ENCODE measurements at places on chromosomes 1 and 21.

- DNase-seq: peak; percentile 89
These were observed 78.1 kb downstream of the IER5 start for GRCh38 chr1:181166377-181167196.

DNA sequence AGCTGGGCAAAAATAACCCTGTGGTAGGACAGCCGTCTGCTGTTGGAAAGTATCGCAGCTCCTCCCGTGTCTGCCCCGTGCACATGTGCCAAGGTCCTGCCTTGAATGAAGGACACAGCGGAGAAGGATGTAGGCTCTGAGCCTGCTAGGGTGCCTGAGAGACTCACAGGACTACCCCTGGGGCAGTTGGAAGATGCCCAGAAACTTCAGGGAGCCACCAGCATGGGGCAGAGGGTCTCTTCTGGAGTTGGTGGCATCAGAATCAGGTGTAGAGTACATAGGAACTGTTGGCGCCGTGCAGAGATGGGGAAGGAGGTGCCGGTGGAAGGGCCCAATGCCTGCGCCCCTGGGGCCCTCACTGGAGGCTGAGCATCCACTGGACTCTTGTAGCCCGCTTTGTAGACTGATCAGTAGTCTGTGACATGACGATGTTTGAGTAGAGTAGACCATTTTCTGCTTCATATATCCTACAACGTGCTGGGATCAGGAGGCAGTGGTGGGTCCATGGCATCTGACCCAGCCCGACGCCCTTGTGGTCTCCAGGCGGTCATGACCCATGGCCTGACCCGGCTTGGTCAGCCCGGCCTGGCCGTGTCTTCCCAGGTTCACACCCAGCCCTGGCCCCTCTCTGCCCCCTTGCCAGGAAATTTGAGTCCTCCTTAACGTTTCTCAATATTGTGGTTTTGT, 5.3 kb upstream of the C1orf174 start:
- DNase-seq: no peak

DNA sequence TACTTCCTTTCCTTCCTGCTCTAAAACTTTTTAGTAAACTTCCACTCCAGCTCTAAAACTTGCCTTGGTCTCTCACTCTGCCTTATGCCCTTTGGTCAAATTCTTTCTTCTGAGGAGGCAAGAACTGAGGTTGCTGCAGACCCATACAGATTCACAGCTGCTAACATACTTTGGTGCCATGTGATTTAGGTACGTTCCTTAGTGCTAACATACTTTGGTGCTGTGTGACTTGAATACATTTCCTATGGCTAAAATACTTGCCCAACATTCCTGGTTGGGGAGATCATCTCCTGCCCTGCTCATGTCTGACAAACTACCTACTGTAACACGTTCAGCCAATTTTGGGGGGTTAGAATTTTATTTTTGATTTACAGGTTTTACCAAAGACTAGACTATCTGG, 6.8 kb upstream of the ZBTB40 start:
- DNase-seq: no peak

- DNase-seq: peak; percentile 91
These were observed 70.3 kb upstream of the TINAGL1 start for GRCh38 chr1:31505911-31506497.

GRCh38 chr1:58862728-58863385, 79.0 kb upstream of the JUN start:
- no peak for DNase-seq

- no peak for DNase-seq
These were observed 180.6 kb upstream of the PALMD start for GRCh38 chr1:99465176-99465900.

- no peak for DNase-seq
These were observed 70.5 kb upstream of the NGF start for GRCh38 chr1:115408533-115408932.

GRCh38 chr1:169914531-169914930, 20.8 kb upstream of the SCYL3 start:
- DNase-seq: no peak

- DNase-seq: no peak
These were observed 14.3 kb downstream of the S100A11 start for GRCh38 chr1:152022474-152022873.

DNA sequence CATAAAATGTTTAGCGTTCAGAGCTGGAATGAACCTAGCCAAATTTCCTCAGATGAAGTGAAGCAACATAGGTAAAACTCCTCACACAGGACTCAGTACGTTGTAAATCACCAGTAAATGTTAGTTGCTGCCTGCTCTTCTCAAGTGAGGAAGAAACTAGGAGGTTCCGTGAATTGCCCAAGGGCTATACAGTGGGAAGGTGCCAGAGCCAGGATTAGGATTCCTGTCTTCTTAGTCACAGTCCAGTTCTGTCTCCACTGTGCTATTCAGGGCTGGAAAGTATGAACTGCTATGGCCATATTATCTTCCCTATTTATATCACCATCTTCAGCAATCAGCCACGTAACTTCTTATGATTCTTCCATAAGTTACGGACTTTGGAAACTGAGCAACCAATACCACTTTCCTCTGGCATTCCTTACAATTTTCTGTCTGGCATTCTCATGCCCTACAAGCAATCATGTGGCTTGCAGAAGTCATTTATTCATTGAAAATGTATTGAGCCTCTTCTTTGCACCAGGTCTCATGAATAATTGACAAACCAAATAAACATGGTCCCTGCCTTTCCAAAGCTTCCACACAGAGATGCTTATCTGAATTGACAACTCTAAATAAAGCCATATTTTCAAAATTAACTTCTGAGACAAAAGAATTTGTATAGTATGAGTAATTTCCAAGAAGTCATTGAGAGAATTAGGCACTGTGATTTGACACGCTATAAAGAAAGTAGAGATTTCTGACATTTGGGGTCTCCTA, 271.6 kb upstream of the SGIP1 start:
- DNase-seq: no peak

DNA sequence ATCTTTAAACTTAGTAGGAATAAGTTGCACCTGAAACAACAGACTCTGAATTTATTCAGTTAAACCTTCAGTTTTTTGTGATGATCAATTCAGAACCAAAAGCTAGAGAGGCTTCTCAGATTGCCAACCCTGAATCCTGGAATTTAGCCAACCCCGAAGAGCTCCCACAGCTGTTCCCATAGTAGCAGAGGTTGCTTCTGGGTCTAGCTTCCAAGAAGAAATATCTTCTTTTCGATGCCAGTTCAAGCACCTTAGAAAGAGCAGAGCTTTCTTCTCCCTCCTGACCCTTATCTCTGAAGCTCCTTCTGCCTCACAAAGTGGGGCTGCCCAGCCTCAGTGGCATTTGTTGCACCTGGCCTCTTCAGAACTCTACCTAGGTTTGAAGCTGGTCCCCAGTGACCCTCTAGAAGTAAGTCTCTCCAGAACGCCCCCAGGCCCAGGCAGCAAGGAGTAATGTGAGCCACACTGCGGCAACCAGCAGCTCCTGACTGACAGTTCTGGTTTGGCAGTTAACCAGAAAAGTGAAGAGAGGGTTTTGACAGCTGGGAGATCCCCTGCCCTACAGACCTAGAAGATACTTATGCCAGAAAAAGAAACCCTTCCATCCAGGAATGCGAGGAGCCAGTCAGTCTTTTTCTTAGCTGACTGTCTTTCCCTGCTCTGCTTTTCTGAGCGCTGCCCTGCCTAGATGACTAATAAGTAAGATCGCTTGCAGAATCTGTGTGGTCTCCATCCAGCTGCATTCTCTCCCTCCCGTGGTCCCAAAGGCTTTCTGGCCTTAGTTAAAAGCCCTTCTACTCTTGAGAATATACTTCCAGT, 165.9 kb downstream of the ADGRL4 start:
- peak; percentile 50 for DNase-seq

DNA sequence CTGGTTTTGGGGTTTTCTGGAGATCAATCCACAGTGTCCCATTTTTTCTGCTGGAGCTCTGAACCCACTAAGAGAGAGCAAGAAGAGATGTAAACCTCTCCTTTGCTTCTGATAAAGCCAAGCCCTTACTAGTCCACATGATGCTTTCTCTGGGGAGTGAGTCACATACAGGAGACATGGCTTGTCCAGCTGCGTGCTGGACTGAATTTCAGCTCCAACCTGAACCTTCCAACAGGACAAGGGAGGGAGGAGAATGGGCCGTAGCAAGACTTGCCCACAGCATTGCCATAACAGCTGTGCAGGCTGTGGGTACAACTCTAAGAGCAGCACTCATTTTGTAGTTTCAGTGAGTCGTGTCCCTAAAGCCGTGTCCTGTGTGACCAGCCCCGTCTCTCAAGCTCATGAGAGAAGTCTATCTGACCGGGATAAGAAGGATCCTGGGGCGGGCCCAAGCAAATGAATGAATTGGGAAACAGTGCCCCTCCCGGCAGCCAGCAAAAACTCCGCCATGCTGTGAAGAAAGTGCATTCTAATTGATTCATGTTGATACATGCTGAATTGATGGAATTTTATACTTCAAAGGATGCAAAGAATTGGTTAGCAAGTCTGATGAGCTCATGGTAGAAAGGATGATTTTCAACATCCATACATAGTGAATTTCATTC, 195.2 kb downstream of the GABPA start:
- DNase-seq: no peak

DNA sequence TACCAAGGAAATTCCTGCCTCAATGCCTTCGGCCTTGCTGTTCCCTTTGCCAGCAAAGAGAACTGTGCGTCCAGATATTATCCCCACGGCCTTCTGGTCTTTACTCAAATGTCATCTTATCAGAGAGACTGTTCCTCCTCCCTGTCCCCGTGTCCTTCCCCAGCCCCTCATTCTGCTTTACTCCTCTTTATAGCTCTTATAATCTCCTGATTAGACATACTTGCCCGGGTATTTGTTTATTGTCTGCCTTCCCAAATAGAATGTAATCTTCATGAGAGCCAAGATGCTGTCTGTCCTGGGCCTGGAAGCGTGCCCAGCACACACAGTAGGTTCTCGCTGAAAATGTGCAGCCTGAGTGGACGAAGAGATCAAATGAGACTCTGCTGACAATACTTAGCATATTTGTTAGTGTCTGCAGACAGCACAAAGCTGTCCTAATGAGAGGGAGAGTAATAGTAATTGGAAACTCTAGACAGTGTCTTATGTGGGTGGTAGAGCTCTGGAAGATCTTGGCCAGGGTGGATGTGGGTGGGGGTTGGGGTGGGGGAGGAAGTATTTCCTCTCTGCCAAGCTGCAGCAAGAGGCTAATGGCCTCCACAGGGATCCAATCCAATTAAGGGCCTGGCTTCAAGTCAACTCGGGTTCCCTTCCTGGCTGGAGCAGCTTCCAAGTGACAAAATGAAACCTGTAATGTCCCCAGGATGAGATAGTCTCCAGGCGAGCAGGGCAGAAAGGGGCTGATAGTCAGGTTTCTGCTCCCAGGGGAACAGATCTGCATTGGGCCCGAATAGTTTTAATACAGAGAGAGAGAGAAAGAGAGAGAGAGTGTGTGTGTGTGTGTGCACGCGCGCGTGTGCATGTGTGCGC, 9.5 kb upstream of the CLIC4 start:
- no peak for DNase-seq

DNA sequence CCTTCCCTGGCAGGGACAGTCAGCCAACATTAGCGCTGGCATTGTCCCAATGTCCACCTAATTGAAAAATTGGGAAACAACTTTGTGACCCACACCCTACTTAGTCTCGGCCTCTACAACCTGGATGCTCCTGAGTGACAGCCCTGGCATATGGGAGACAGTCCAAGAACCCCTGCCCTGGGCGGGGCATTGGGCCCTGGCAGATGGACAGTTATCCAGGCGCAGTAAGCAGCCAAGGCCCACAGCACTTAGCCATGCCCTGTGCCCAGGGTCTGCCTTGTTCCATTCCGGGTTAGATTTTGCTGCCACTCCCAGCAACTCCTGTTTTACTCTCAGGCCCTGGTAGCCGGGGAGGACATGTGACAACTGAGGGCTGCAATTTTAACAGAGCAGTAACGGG, 50.3 kb downstream of the NFASC start:
- no peak for DNase-seq

- DNase-seq: no peak
These were observed 118.0 kb downstream of the IER5 start for GRCh38 chr1:181206513-181206912.

- DNase-seq: no peak
These were observed 26.9 kb downstream of the INAVA start for GRCh38 chr1:200921571-200922110.

- no peak for DNase-seq
These were observed 43.8 kb upstream of the ERO1B start for GRCh38 chr1:236325567-236325966.

- DNase-seq: no peak
These were observed 168.4 kb downstream of the RERE start for GRCh38 chr1:8649027-8649426.

DNA sequence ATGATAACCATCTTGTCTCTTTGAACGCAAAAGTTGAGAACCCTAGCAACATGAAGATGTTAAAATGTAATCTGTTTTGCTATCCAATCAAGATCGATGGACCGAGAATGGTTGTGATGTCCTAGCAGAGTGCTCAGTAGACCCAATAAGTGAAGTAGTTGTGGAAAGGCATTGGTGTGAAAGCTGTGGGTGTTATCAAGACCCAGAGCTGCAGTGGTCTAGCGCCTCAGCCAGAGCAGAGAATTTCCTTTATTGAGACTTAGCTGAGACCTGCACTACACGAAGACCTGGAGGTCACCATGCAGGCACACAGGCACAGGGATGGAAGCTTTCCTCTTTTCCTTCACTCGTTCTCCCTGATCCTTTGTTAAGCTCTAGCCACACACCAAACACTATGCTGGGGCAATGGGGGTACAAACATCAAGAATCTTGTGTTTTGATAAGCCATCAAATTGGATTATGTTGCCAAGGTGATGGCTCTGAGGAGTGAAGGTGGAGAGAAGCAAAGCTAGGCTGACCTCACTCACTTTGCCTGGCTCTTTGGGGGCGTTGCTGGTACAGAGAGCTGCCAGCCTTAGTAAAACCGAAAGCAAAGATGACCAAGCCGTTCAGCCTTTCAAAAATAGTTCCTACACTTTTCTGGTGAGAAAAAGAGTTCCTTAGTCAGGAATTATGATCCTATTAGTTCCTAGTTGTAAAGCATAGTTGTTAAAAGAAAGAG, 24.1 kb downstream of the METTL13 start:
- no peak for DNase-seq

- peak; percentile 36 for DNase-seq
These were observed 758 bp downstream of the DEPDC1 start for GRCh38 chr1:68495968-68496679.

- no peak for DNase-seq
These were observed 443.0 kb downstream of the PTPRU start for GRCh38 chr1:29679316-29679715.

- no peak for DNase-seq
These were observed 45.3 kb downstream of the MAST2 start for GRCh38 chr1:45848714-45849113.

DNA sequence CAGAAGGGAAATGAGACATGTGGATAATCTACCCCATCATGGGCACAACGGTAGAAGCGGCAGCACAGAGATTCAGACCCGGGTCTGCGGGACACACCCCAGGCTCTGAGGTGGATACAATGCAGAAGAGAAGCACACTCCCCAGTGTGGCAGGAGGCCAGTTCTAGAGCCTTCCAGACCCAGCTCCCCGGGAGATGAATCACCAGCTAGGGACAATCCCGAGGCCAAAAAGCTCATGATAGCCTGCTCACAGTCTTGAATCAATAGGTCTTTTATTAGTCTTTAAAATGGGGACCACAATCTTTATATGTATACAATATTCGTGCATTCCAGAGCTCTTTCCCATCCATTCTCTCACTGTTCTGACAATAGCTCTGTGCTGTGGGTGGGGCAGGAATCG, 57.3 kb upstream of the DIRAS3 start:
- no peak for DNase-seq
